Airway epithelial cell (primary cell): ENCODE measurements at places on chromosomes 7 and 10. TPM values are rescaled to one million over a fixed set of nuclear protein-coding genes. Genes with fewer than 3 reads are reported as not detected.

The CLRN3 gene
- total RNA-seq, result not detected in 2 replicates

The MINDY4 gene
- 0.56 and 2.2 TPM in 2 replicates for total RNA-seq

The PTPRN2 gene
- 0.28 and 1.1 TPM in 2 replicates for total RNA-seq

The TMEM120A gene
- total RNA-seq, result 18.0 and 19.5 TPM in 2 replicates

The PIP gene
- not detected in 2 replicates for total RNA-seq

The ZNF398 gene
- total RNA-seq, result 12.6 and 14.5 TPM in 2 replicates

The PALD1 gene
- total RNA-seq, result 0.60 and 0.71 TPM in 2 replicates

The WNT8B gene
- 0.14 TPM in 1 of 2 replicates, not detected in the other for total RNA-seq

The TAS2R41 gene
- not detected in 2 replicates for total RNA-seq

The NUTM2A gene
- total RNA-seq, result 0.93 and 2.4 TPM in 2 replicates

The UCMA gene
- not detected in 2 replicates for total RNA-seq

The ARHGAP22 gene
- total RNA-seq, result 5.9 and 9.3 TPM in 2 replicates
